ENCODE measurements at places on chromosomes 2 and 18.

DNA sequence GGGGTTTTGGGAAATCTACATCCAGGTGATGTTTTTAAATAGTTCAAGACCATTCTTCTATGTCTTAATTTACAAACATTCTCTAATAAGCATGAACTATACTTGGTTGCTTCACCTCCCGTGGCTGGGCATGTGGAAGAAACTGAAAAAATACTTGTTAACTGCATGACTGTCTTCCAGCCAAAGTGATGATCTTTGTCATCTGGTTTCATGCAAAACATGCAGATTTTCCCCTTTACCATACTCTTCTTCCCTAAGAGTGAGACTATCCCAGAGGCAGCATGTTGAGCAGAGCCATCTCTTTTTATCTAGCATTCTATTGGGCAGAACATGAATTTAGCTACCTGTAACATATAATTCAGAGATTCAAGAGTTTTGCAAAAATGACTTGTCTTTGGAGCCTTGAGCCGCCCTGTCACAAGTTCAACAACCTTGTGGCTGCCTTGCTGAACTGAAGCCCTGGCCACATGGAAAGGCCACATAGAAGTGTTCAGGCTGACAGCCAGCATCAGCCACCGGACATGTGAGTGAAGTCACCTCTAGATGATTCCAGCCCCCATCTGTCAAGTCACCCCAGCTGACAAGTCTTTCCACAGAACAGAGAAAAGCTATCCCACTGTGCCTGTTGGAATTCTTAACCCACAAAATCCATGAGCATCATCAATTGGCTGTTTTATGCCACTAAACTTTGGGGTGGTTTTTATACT is 142.8 kb downstream of the ANKRD44 start:
- no peak overlapping the region for H3K4me3 ChIP-seq
- H3K4me1 ChIP-seq = peaks cover 50% of the 10 kb centered on the region
- peaks cover 13% of the 10 kb centered on the region for H3K36me3 ChIP-seq
- DNase-seq = no peak

- H3K27me3 ChIP-seq = no peaks in the 10 kb centered on the region
- H3K36me3 ChIP-seq = no peaks in the 10 kb centered on the region
- DNase-seq = peak; percentile 93
- peaks cover 17% of the 10 kb centered on the region for H3K4me1 ChIP-seq
- H3K4me3 ChIP-seq = no peak overlapping the region
- peak overlapping the region; percentile 44 for H3K27ac ChIP-seq
Measured at GRCh38 chr2:96407041-96407918, 71.7 kb downstream of the NCAPH start.

- H3K36me3 ChIP-seq = peaks cover 2% of the 10 kb centered on the region
- DNase-seq = peak; percentile 36
- peak overlapping the region; percentile 17 for H3K4me3 ChIP-seq
- H3K27ac ChIP-seq = peak overlapping the region; percentile 97
- no peaks in the 10 kb centered on the region for H3K27me3 ChIP-seq
- peaks cover 14% of the 10 kb centered on the region for H3K4me1 ChIP-seq
Measured at GRCh38 chr2:216057688-216058193, 23.9 kb downstream of the PECR start.

DNA sequence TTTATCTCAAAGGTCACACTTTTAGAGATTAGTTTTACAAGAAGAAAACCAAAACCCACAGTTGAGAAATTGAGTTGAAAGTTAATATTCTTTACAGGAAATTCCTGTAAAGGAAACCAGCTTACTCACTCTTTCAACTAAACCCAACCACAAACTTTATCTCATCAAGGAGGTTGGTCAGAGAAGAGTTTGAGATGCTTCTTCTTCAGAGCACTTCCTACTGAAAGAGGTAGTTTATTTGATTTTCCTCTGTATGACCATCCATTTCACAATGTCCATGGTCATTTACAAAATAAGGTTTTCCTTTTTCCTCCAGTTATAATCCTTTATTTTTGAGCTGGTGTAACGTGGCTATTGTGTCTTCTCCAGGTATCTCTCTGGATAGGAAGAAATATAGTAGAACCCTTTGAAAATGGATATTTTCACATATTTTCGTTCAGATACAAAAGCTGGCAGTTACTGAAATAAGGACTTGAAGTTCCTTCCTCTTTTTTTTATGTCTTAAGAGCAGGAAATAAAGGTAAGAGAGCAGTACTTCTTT is 4.5 kb upstream of the IL18RAP start:
- peak overlapping the region; percentile 77 for H3K27ac ChIP-seq
- H3K36me3 ChIP-seq = peaks cover 8% of the 10 kb centered on the region
- H3K4me3 ChIP-seq = peak overlapping the region; percentile 71

GRCh38 chr2:228699400-228699799 is 517.9 kb upstream of the SPHKAP start:
- no peaks in the 10 kb centered on the region for H3K27me3 ChIP-seq
- no peaks in the 10 kb centered on the region for H3K36me3 ChIP-seq

Data from natural killer cell (primary cell).